ENCODE measurements at places on chromosomes 1 and 21.

DNA sequence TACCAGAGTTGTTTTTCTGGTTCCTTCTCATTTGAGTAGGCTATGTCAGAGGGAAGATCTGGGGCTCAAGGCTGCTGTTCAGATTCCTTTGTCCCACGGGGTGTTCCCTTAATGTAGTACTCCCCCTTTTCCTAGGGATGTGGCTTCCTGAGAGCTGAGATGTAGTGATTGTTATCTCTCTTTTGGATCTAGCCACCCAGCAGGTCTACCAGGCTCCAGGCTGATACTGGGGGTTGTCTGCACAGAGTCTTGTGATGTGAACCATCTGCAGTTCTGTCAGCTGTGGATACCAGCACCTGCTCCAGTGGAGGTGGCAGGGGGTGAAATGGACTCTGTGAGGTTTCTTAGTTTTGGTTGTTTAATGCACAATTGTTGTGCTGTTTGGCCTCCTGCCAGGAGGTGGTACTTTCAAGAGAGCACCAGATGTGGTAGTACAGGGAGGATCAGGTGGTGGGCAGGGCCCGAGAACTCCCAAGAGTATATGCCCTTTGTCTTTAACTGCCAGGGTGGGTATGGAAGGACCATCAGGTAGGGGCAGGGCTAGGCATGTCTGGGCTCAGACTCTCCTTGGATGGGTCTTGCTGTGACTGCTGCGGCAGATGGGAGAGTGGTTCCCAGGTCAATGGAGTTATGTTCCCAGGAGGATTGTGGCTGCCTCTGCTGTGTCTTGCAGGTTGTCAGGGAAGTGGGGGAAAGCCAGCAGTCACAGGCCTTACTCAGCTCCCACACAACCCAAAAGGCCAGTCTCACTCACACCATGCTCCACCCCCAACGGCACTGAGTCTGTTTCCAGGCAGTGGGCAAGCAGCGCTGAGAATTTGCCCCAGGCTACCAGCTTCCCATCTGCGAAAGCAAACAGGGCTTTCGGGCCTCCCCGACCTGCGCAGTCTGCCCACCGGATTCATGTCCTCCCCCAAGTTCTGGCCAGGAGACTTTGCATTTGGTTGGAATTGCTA is 64.2 kb downstream of the SERINC2 start:
- no peak for DNase-seq

- DNase-seq, result no peak
Observed at GRCh38 chr21:40402884-40403582, 443.9 kb downstream of the DSCAM start.

DNA sequence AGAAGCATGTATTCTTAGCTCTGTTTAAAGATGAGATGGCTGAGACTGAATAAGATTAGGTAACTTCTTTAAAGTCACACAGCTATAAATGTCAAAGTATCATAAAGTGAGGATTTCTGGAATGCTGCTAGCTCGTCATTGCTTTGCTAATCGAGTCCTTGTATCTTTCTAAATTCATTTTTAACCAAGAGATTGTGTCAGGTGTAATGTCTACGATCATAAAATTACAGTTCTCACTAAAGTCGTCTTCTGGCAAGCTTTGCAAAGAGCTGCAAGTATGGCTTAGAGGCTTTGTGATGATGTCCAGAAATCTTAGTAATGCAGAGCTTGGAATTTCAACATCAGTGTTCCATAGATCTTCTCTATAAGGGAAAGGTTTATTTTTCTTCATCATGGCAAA is 569.8 kb downstream of the LMO4 start:
- DNase-seq, result no peak

GRCh38 chr1:5856246-5856815 is 135.9 kb downstream of the NPHP4 start:
- no peak for DNase-seq

- no peak for DNase-seq
Observed at GRCh38 chr1:203564024-203564423, 62.6 kb upstream of the ATP2B4 start.

- no peak for DNase-seq
Observed at GRCh38 chr1:98908980-98909379, 95.7 kb downstream of the PLPPR5 start.

DNA sequence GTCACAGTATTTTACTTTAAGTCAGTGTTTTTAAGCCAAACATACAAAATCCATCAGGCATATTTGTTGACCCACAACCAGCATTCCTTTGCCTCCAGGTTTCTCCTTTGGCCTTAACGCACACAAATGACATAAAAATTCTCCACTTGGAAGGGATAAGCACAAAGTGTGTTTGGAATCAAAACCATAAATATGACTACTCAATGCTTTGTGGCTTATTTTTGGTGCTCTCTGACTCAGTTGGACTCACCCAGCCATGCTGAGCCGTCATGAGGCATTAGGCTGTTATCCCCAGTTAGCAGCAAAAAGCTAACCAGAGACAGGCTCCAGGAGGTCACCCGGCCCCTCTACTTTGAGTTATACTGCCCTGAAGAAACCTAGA is 948 bp downstream of the PRUNE1 start:
- no peak for DNase-seq

DNA sequence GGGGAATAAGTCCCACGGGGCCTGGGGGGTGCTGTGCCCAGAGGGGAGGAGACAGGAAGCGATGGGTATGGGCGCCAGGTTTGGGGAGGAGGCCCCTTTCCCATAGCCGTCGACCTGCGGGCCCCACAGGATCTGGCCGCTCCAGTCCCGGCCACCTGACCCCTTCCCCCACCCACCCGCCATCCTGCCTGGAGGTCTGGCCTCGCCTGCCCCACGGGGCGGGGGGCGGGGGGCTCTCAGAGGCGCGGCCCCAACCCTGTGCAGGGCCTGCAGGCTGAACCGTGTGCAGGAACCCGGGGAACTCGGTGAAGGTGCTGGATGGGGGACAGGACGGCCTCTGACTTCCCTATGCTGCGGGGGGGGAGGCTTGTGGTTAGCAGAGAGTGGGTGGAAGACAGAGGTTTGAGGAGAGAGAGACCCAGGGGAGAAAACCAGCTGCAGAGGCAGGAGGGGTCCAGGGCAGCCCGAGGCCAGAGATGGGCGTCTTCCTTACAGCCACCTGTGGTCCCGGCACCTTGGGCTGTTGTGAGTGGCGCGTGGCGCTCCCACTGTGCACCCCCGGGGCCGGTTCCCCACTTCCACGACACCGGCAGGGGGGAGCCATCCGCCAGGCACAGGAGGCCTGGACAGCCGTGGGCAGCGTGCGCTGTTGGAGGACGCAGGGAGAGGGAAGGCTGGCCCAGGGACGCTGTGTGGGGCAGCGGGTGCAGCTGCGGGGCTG is 2.5 kb upstream of the TNFRSF18 start:
- DNase-seq, result peak; percentile 60

DNA sequence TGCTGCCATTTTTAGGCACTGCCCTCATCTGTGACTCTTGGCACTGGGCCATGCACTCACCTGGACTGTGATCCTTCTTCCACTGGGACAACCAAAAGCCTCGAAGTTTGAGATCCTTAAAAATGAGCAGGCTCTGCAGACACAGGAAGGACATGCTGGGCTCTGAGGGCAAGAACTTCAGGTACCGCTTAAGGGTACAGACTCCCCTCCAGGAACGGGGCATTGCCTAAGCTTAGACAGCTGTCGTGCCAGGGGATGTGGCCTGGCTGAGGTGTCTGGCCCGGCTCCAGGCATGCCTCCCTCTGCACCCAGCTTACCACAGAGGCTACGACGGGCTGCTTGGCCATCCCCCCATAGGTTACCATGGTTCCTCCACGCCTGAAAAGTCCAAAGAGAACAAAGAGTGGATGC is 14.2 kb upstream of the SRSF4 start:
- no peak for DNase-seq

DNA sequence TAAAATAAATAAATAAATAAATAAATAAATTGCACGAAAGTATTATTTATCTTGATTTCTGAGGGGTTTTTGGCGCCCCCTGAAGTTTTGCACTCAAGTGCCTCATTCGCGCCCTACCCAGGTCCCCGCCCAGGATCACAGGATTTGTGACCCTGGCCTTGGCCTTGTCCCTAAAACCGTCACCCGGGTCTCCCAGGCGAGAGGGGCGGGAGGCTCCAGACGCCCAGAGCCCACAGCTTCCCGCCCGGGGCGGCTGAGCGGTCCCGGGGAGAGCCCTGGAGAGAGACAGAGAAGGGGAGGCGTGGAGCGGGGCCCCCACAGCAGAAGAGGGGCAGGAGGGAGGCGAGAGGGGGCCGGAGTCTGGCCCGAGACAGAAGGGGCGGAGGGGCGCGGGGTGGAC is 91.8 kb upstream of the CASZ1 start:
- no peak for DNase-seq

All from stimulated activated naive CD8-positive, alpha-beta T cell treated with anti-CD3 and anti-CD28 coated beads, Interleukin-15, Interleukin-2, amounts not matched to agents 100 U/mL and 50 U/mL, for 24 hours (primary cell).